ENCODE measurements at places on chromosomes 11 and 22. TPM values are rescaled to one million over a fixed set of nuclear protein-coding genes. Genes with fewer than 3 reads are reported as not detected.

The SMCO4 gene
- 31.8 TPM for total RNA-seq

The MUC2 gene
- total RNA-seq = not detected

The MRPL40 gene
- 20.6 TPM for total RNA-seq

The PANX2 gene
- 11.2 TPM for total RNA-seq

The P2RY6 gene
- total RNA-seq = 0.31 TPM

The BLID gene
- not detected for total RNA-seq

The CSNK2A3 gene
- total RNA-seq = 1.7 TPM

The JAML gene
- 0.40 TPM for total RNA-seq

The B4GALNT4 gene
- 102 TPM for total RNA-seq

The GGTLC2 gene
- total RNA-seq = not detected

The NUMA1 gene
- total RNA-seq = 134 TPM

The TSGA10IP gene
- total RNA-seq = 5.6 TPM

The TYR gene
- total RNA-seq = not detected

The ZFP91 gene
- total RNA-seq = 28.0 TPM

The NXPE4 gene
- total RNA-seq = not detected

The PKP3 gene
- 45.7 TPM for total RNA-seq

The C11orf87 gene
- total RNA-seq = not detected

The BSX gene
- not detected for total RNA-seq

The MRGPRE gene
- not detected for total RNA-seq

The CYTH4 gene
- not detected for total RNA-seq

The OR51E2 gene
- total RNA-seq = not detected

The RPL27A gene
- 1,652 TPM for total RNA-seq

The SPA17 gene
- total RNA-seq = 19.6 TPM

The KCNJ4 gene
- 1.4 TPM for total RNA-seq
